ENCODE measurements at places on chromosomes 16 and 17.
A peak's percentile ranks its signal among the peaks of the same experiment; 100 is the strongest.

- peak; percentile 55 for DNase-seq
- no peak overlapping the region for H3K27ac ChIP-seq
- H3K36me3 ChIP-seq = no peaks in the 10 kb centered on the region
- no peak overlapping the region for H3K4me3 ChIP-seq
- peaks cover 10% of the 10 kb centered on the region for H3K4me1 ChIP-seq
- no peaks in the 10 kb centered on the region for H3K27me3 ChIP-seq
These were observed 92.2 kb downstream of the IRX3 start for GRCh38 chr16:54194334-54194743.

GRCh38 chr16:66227766-66228530, 138.5 kb upstream of the CDH5 start:
- H3K27me3 ChIP-seq = no peaks in the 10 kb centered on the region
- H3K36me3 ChIP-seq = no peaks in the 10 kb centered on the region
- no peak overlapping the region for H3K4me3 ChIP-seq
- H3K27ac ChIP-seq = no peak overlapping the region
- no peak for DNase-seq
- H3K4me1 ChIP-seq = peaks cover 16% of the 10 kb centered on the region

DNA sequence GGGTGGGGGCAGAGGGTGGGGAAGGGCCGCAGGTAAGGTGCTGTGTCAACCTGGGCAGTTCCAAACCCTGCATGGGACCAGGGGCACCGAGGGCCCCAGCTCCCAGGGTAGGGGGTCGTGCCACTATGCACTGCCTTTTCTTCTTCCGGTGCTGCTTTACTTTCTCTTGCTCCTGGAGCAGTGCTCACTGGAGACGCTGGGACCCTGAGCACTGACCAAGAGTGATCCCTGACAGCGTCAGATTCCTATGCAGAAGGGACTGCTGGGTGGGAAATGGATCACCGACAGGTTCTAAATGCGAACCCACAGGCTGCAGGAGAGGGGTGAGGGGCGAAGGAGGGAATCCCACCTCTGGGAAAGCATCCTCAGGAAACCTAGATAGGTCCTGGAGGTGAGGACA, 470.1 kb downstream of the SOX9 start:
- no peak for DNase-seq
- peaks cover 3% of the 10 kb centered on the region for H3K4me1 ChIP-seq
- H3K27me3 ChIP-seq = peaks cover 46% of the 10 kb centered on the region
- H3K4me3 ChIP-seq = peak overlapping the region; percentile 74

- no peak overlapping the region for H3K27ac ChIP-seq
- no peaks in the 10 kb centered on the region for H3K4me1 ChIP-seq
- DNase-seq = no peak
- no peak overlapping the region for H3K4me3 ChIP-seq
- no peaks in the 10 kb centered on the region for H3K36me3 ChIP-seq
- no peaks in the 10 kb centered on the region for H3K27me3 ChIP-seq
These were observed 26.6 kb downstream of the NGFR start for GRCh38 chr17:49521471-49522356.

DNA sequence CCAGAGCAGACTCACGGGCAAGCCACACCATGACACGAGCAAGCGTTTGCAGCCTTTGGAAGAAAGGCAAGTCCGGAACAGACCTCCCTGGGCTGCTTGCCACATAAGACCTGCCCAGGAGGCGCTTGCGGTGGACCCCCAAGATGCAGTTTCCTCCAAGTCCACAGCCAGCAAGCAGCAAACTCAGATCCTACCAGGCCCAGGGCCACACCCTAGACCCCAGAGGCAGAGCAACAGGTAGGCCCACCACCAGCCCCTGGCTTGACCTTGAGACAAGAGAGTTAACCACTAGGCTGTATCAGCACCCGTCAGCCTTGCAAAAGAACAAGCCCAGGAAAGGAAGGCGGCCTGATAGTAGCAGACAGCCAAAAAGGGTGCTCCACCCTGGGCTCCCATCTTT, 2.3 kb downstream of the FAAP100 start:
- no peaks in the 10 kb centered on the region for H3K27me3 ChIP-seq
- H3K27ac ChIP-seq = no peak overlapping the region
- H3K4me1 ChIP-seq = peaks cover 5% of the 10 kb centered on the region
- no peaks in the 10 kb centered on the region for H3K36me3 ChIP-seq
- no peak overlapping the region for H3K4me3 ChIP-seq

GRCh38 chr17:65627891-65628643, 66.6 kb upstream of the AXIN2 start:
- no peaks in the 10 kb centered on the region for H3K27me3 ChIP-seq
- no peak overlapping the region for H3K4me3 ChIP-seq
- H3K36me3 ChIP-seq = no peaks in the 10 kb centered on the region
- H3K4me1 ChIP-seq = no peaks in the 10 kb centered on the region
- no peak overlapping the region for H3K27ac ChIP-seq
- no peak for DNase-seq

GRCh38 chr17:50769884-50770283, 2.6 kb upstream of the ANKRD40CL start:
- H3K27me3 ChIP-seq = no peaks in the 10 kb centered on the region
- DNase-seq = no peak
- no peak overlapping the region for H3K4me3 ChIP-seq
- H3K36me3 ChIP-seq = no peaks in the 10 kb centered on the region
- H3K27ac ChIP-seq = no peak overlapping the region
